ENCODE measurements at places on chromosomes 1 and 21. TPM values are rescaled to one million over a fixed set of nuclear protein-coding genes. Genes with fewer than 3 reads are reported as not detected.

DNA sequence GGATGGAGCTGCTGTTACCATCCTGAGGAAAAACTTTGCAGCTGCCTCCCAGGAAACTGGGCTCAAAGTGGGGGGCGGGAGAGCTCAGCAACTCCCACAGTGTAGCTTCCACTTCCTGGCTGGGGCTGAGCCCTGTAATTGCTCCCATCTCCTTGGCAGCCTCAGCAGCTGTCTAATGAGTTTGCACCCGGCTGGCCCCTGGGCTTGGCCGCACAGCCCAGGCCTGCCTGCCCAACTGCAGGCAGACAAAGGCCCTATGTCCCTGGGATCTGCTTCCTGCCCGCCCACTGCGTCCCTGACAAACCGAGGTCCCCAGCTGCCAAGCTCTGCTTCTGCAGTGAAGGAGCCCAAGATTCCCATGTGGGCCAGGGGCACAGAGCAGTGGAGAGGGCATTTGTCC is 30.1 kb downstream of the EDN2 start:
- no peaks in the 10 kb centered on the region for H3K27me3 ChIP-seq
- H3K27ac ChIP-seq: no peak overlapping the region
- no peaks in the 10 kb centered on the region for H3K36me3 ChIP-seq

GRCh38 chr1:184075055-184076029 is 23.8 kb downstream of the TSEN15 start:
- H3K4me3 ChIP-seq: no peak overlapping the region
- peaks cover 38% of the 10 kb centered on the region for H3K4me1 ChIP-seq
- no peaks in the 10 kb centered on the region for H3K27me3 ChIP-seq
- H3K27ac ChIP-seq: no peak overlapping the region
- no peak for DNase-seq
- peaks cover 10% of the 10 kb centered on the region for H3K36me3 ChIP-seq

GRCh38 chr1:96290033-96290432 is 431.6 kb upstream of the PTBP2 start:
- peaks cover 13% of the 10 kb centered on the region for H3K36me3 ChIP-seq
- H3K4me3 ChIP-seq: no peak overlapping the region
- no peak for DNase-seq

DNA sequence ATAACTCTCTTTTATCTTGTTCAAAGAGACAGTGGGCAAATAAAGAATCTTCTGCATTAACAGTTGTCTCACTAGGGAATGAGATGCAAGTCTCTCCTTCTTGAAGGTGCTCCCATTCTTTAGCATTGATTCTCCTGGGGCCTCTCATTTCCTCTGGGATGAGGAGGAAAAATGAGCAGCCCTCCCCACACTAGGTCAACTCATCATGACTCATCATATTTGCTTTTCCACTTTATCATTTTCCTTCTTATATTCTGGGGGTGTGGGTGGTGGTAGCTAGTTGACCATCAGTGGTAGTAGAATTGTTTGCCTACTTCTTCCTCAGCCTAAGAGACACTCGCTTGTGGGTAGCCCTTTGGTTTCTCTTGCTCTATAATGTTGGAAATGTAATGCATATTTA is 182.0 kb upstream of the C1orf87 start:
- H3K4me3 ChIP-seq: no peak overlapping the region
- no peaks in the 10 kb centered on the region for H3K27me3 ChIP-seq
- peaks cover 5% of the 10 kb centered on the region for H3K4me1 ChIP-seq
- H3K36me3 ChIP-seq: no peaks in the 10 kb centered on the region
- no peak overlapping the region for H3K27ac ChIP-seq

The CLCA4 gene
- total RNA-seq: not detected

The CRTC2 gene
- 30.9 TPM for total RNA-seq

All from chondrocyte (in vitro differentiated cells).